ENCODE measurements at places on chromosomes 2 and 18.

- no peak for DNase-seq
Measured at GRCh38 chr2:156459720-156460119, 23.5 kb downstream of the GPD2 start.

- no peak for DNase-seq
Measured at GRCh38 chr2:201414099-201415023, 36.9 kb downstream of the TRAK2 start.

- DNase-seq = no peak
Measured at GRCh38 chr2:231391981-231392380, 3.5 kb upstream of the B3GNT7 start.

DNA sequence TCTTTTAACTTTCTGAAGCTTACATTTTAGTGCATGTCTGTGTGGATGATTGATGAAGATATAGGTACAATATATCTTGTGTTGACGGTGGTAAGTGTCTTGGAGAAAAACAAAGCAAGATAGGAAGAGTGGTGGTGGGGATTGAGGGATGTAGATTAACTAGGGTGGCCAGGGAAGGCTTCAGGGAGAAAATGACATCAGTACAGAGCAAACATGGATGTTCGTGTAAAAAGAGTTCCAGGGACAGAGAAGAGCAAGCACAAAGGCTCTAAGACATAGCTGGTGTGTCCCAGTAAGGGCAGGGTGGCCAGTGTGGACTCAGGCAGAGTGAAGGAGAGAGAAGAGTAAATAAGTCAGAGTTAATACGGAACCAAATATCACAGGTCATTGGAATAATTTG, 2.7 kb upstream of the CERS6 start:
- DNase-seq = no peak

DNA sequence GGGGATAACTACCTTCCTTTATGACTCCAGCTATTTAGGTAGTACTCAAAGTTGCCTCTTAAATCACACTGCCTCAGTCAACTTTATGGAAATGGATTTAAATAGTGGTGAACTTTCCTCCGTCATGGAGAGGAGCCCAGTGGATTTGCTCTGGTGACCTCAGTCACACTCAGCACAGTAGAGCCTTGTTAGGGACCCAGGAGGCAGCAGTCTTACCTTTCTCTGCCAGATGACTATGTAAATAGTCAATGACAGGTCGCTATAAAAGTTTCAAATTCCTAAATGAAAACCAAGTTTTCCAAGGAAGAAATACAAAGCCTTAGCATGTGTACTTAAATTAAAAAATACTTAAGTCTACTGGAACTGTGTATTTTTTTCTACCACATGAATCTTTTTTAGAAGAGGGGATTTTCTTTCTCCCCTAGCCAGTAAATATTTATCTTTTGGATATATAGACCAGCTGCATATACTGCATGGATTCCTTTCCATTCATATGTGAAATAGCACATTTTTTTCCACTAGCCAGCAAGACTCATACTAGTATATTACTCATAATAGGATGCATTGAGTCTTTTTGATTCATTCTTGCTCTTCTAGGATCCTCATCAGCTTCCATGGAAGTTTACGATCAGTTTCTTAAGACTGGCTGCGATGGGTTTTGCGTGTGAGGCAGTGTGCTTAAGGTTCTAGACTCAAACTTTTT, 147.1 kb downstream of the FMNL2 start:
- DNase-seq = no peak

DNA sequence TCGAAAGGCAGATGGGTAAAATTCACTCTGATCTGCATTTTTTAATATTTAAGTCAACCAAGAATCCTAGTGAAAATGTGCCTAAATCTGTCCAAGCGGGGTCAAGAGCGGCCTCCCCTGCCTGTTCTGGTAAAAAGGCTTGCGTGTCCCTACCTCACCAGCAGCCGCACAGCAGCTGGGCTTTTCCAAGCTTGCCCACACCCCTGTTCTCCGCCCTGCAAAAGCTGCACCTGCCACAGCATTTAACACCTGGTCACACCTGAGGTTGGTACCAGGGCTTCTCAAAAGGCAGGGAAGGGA, 25.8 kb upstream of the TMEM182 start:
- no peak for DNase-seq

DNA sequence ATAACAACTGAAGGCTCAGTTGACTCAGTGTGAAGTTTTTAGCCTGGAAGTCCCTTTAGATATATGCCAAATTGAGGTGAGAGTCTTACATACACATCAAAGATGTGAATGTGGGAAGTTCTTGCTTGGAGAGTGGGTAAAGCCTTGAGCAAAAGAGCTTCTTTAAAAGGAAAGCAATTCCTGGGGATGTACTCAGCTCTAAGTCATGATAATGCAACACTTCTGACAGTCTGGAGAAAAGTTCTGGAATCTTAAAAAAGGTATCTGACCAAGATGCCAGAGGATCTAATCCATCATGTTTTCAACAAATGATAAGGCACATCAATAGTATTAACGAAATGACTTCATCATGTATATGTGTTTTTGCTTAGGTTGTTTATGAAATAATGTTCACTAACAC, 351.2 kb downstream of the CDH19 start:
- DNase-seq = no peak

DNA sequence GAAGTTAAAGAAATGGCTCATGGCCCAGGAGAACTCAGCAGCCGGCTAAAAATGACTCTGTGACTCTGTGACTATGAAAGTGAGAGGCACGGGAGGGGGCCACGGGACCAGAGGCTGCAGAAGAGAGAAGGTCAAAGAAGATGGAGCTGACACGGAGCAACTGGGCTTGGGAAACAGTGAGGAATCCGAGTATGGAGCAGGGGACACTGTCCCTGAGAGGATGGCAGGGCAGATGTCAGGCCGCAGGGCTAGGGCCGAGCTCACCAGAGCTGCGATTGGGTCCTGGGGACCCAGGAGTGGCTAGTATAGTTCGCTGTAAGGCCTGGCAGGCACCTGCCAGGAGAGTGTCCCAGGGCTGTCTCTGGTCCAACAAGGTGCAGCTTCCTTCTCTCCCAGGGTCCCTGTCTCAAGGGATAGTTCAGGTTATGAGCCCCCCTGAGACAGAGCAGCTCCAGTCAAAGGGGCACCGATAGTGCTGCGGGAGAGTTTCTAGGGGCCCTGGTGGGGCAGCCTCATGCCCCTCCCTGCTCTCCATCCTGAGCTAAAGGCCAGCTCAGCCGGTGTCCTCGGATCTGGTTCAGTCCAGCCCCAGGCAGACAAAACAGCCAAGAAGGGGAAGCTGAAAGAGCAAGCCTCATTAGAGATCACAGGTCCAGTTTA, 42.7 kb downstream of the CIB4 start:
- no peak for DNase-seq

- no peak for DNase-seq
Measured at GRCh38 chr2:177058747-177059146, 153.8 kb upstream of the HNRNPA3 start.

GRCh38 chr2:36088716-36089328, 266.8 kb upstream of the CRIM1 start:
- DNase-seq = no peak

GRCh38 chr2:166881177-166881576, 7.1 kb upstream of the XIRP2 start:
- no peak for DNase-seq

- no peak for DNase-seq
Measured at GRCh38 chr2:1590596-1591460, 153.5 kb downstream of the PXDN start.

- no peak for DNase-seq
Measured at GRCh38 chr2:199946196-199946595, 9.1 kb downstream of the TYW5 start.

GRCh38 chr2:96106991-96107707, 9.2 kb downstream of the ADRA2B start:
- DNase-seq = no peak

DNA sequence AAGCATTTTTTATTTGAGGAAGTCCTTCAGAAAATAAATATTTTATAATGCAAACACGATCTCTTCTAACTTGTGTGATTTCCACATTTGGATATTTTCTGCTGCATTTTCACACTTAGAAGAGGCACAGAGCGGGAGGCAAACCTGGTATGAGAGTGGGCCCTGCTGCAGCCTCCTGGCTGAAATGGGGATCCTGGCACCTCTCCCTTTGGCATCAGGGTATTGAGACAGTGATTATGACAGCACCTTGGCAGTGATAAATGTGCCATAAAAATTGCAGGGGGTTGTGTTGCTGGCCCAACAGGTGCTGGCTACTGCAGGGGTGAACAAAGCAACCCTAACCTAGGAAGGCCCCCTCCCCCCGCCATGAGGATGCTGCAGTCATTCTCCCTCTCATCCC, 128.6 kb downstream of the TSN start:
- no peak for DNase-seq

GRCh38 chr18:7946734-7947377, 379.7 kb downstream of the PTPRM start:
- DNase-seq = peak; percentile 3

DNA sequence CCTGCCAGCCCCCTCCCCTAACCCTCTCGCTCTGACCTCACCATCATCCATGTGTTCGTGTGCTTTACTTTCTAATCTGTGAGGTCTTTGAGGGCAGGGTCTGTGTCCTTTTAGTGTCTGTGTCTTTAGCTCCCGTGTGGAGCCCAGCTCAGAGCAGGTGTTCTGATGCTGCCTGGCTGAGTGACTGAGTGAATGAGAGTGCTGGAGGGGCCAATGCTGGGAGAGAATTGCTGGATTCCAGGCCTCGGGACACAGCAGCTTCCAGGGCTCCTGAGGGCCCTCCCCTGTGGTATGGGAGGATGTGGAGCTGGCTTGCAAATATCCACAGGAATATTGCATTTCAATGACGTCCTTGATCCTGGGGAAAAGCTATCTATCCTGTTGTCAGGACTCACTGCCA, 160.6 kb downstream of the ANKRD30B start:
- no peak for DNase-seq

DNA sequence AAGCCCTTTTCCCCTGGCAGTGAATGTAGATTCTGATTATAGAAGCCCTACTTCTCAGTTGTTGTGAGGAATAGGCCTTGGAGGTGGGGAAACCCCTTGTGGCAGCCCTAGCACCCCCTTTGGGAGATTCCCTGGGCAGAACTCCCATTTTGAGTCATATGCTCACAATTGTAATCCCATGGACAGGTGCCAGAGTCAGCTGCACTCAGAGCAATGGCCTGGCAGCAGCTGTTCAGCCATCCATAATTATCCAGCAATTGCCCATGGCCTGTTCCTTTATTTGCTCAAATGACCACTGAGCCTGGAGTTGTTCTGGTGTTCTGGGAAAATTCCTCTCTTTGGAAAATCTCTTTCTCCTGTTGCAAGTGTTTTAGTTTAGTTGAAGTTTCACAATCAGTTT, 71.7 kb downstream of the PTRHD1 start:
- DNase-seq = peak; percentile 76

DNA sequence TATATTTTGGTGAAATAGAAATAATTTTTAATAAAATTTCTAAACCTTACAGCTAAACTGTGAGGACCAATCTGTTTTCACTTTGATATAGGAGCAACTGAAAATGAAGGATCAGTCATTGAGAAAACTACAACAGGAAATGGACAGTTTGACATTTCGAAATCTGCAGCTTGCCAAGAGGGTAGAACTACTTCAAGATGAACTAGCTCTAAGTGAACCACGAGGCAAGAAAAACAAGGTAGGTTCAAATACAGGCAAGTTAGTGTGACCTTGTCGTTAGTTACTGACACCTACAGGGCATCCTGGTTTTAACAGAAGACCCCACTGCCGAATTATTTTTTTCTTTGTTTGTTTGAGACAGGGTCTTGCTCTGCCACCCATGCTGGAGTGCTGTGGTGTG, 75.5 kb upstream of the STON1 start:
- no peak for DNase-seq

GRCh38 chr2:241204490-241204889, 16.0 kb downstream of the ANO7 start:
- DNase-seq = no peak

DNA sequence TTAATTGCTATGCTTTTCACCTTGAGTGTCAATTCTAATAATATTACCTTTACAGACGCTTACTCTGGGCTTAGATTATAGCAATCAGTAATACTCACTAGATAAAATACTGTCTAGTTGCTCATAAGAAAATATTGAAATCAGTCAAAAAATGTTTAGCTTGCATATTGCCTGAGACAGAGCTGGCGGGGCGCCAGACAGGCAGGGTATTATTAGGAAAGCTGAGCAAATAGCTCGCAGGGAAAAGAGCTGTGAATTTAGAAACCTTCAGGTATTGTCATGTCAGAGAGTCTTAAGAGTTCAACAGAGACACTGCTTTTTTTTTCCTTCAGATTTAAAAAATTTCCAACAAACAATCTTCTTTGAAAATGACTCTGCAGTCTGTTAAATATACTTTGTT, 118.4 kb downstream of the MEIS1 start:
- peak; percentile 37 for DNase-seq

DNA sequence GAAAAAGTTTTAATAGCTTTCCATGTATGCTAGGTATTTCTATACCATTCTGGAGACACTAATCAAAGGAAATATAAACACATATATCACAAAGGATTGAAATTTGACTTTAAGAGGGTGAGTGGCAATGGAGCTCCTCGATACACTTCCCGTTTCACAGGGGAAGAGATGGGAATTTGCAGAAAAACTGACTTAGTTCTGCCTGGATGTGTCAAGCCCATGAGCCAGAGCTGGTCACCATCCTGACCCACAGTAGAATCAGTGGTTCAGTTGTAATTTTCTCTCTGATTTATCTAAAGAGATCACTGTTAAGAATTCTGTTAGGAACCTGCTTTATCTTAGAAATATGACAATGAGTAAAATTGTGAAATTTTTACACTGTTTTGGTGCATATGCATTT, 34.2 kb downstream of the PLCL1 start:
- DNase-seq = no peak
